ENCODE measurements at places on chromosomes 13 and 19.
A peak's percentile ranks its signal among the peaks of the same experiment; 100 is the strongest.

DNA sequence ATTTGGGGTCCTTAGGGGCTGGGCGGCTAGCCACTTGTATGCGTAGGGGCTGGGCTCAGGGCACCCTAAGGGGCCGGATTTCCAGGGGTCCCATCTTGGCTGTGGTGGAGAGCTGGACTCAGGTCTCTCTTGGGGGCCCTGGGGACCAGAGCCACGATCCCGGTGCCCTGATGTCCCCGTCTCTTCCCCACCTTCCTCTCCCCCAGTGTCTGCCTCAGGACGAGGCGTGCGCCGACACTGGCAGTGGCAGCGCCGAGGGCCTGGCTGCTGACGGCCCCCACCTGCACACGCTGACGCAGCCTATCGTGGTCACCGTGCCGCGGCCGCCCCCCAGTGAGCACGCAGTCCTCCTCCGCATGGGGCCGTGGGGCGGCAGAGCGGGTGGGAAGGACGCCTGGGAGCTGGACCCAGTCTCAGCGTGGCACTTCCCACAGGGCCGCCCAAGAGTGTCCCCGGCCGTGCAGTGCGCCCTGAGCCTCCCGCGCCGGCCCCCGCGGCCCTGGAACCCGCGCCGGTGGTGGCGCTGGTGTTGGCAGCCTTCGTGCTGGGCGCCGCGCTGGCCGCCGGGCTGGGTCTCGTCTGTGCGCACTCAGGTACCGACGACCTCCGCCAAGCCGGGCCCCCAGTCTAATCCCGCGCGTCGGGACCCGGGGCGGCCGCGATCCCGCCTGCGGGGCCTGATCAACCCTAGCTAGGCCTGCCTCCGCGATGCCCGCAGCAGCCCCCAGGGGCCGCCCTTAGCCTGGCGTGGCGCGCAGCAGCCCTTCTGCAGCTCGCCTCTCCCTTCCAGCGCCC is 2.7 kb upstream of the SNAPC2 start:
- peak; percentile 64 for DNase-seq

GRCh38 chr13:78712831-78713230 is 53.9 kb upstream of the OBI1 start:
- no peak for DNase-seq

DNA sequence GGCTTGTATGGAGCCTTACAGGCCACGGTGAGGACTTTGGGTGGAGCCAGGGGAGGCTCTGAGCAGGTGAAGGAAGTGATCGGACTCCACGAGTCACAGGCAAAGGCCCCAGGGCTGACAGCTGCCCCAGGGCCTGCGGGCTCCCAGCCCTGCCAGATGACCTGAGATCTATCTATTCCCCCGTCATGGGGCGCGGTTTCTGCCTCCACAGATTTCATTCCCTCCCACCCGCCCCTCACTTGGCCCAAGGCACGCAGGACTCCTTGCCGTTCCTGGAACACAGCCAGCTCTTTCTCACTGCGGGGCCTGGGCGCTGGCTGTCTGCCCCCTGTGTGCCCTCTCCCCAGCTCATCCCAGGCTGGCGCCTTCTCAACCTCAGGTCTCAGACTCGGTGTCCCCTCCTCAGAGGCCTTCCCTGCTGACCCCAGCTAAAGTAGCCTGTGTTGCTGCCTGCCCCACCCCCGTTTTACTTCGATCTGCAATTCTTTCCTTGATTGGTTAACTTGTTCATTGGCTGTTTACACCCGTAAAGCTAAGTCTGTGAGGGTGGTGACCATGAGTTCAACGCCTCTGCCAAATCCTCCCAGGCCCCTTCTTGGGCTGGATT is 13.9 kb upstream of the PAK4 start:
- no peak for DNase-seq

GRCh38 chr13:87669379-87669978 is 1.7 kb upstream of the SLITRK5 start:
- DNase-seq: no peak

Data from CD4-positive, alpha-beta T cell treated with Interleukin-21 for 1 hour (primary cell).